ENCODE measurements at places on chromosomes 7 and 10.

DNA sequence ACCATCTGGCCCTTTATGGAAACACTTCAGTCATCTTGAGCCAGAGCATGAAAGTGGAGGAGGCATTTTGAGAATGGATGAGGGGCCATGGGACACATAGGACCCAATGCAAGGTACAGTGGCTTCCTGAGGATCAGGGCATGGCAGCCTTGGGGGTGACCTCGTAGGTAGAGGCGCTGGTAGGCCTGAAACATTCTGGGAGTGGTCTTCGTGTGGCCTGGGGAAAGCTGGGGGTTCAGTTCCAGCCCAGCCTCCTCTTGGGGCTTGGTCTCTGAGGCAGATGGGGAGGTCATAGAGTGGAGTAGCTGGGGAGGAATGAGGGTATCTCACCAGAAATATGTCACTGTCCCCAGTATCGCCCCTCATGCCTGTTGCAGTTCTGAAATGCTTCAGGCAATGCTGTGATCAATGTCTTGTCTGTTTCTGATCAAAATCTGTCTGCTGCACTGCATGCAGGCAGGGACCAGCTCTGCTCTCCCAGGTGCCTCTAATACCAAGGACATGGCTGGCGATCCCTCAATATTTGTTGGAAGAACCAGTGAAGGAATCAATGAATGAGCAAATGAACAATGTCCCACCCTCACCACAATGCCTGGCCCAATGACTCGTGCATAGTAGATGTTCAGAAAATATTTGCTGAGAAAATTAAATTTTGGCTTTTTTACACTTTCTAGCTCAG, 90.9 kb downstream of the CHST15 start:
- no peak for DNase-seq

DNA sequence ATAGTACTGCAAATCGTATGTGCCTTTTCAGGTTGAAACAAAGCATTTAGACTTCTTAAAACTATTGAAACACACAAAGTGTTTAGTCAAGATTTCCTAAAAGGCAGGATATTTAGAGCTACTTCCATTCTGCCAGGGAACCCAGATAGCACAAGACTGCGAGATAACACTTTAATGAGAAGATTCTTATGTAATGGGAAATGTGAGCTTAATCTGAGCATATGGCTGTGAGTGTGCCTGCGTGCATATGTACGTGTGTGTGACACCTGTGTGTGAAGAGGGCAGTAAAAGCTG, 14.3 kb upstream of the JCAD start:
- DNase-seq, result no peak

- DNase-seq, result no peak
Measured at GRCh38 chr7:132424821-132425724, 151.2 kb downstream of the PLXNA4 start.

DNA sequence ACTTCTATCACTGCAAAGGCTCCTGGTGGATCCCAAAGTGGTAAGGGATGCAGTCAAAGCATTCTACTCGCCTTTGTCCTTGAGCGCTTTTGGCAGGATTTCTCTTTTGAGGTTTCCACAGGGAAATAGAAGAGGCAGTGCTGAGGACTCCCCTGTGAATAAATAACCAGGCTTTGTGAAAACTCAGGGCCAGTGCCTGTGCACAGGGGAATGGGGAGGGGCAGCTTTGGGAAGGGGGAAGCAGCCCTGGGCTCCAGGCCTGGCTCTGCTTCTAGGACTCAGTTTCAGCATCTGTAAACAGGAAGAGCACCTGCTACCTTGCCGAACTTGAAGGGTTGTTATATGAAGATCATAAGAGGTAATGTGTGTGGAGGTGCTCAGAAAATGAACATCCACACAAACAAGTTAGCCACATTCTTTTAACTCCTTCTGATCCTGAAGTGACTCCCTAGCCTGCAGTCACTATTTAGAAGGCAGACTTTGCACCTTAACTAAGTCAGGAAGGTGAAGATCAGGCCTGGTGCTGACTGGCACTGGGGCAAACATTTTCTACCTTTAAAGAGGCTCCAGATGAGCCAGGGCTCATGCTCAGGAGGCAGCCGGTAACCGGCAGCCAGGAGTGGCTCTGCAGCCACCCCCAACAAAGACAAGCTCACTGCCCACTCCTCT, 22.5 kb upstream of the MMP21 start:
- no peak for DNase-seq

- no peak for DNase-seq
Measured at GRCh38 chr7:12703881-12704280, 16.4 kb downstream of the ARL4A start.

- DNase-seq, result no peak
Measured at GRCh38 chr7:47198159-47198558, 383.8 kb downstream of the TNS3 start.

DNA sequence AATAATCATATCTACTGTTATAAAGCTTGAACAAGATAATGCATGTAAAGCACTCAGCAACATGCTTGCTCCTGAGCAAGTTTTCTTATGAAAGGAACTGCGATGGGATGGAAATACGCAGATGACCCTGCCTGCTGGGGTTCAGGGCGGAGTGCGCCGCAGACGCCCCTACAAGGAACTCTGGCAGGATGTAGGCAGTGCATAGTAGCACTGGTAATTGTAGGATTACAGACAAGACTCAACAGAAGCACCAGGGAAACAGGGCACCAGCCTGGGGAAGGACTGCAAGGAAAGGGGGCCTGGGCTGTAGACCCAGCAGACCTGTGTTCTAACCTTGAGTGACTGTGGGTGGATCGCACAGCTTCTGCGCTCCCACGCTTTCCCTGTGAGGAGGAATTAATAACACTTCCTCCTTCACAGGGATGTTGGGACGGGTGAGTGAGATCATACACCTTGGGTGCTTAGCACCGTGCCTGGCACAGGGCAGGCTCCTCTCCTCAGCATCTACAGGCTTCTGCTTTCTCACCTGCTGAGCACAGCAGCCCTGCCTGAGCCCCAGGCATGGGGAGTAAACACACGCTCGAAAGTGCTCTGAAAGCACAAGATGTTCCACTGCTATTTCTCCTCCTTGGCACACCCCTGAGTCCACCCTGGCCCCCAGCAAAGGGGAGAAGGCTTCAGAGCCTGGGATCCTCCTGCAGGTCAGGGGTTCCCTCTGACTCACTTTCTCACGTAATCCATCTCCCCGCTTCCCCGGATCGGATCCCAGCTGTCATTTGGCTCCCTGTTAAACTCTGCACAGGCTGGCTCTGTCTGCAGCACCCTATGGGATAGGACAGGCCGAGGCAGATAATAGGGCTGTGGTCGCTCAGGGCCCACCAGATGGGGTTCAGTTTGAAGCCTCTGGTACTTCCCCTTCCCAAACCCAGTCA, 19.2 kb downstream of the ITPRIP start:
- no peak for DNase-seq

DNA sequence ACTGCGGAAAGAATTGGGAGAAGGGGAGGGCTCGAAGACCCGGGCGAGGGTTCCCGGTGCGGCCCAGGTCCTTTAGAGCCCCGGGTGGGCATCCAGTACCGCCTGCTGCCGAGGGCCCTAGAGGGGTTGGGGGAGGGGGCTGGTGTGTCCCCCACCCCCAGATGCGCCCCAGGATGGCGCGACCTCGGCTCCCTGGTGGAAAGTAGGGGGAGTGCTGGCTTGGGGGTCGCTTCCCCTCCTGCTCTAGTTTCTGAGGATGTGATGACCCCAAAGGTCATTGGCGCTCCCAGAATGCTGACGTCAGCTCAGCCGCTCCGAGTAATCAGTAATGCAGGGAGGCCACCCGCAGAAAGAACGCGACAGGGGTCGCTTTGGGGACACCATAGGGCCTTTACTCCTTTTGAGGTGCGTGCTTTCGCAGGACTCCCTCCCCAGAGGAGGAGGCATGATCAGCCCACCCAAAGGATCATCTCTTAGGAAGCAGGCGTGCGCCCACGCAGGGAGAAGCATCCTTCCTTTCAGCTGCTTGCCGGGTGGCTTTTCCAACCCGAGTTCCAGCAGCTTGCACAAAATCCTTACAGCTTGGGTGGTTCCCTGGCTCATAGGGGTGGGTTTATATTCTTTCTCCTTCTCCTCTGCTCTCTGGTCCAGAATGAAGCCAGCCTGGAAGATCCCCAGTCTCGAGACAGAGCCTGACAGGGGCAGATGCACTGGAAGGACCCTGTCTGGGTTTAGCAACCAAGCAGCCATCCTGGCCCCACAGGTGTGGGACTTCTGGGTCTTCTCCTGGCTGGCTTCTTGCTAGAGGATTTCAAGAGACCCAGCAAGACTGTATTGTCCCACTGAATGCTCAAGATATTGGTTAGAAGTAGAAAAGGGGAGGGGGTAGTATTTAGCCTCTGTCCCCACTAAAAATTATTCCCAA, 1.3 kb upstream of the PRKAG2 start:
- no peak for DNase-seq

DNA sequence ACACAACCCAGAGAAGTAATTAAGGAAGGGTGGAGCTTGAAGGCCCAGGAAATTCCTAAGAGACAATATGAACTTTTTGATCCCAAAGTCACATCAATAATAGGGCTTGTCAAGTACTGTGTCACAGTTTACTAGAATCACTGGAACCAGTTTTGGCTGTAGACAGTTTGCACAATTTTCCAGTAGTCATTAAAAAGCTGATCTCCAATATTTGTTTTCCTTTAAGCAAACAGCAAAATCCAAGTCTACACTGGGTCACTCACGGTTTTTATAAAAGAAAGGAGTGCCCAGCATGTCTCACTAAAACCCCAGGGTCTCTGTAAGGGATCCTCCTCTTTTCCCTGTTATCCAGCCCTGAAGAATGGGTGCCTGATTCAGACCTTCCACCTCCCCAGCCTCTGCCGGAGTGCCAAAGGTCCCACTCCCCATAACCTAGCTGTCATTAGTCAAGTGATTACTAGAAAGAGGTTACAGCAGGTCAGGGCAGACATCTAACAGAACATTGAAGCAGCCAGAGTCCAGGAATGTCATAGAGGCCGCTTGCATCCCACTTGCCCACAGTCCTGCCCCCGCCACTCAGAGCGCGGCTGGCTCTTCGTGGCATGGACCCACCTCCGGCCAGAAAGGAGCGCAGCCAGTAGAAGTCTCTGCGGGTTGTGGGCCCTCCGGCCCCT, 552 bp downstream of the SLC25A16 start:
- DNase-seq, result peak; percentile 17

- no peak for DNase-seq
Measured at GRCh38 chr10:27745732-27746396, at the start of gene MKX. TSS of gene MKX (minus strand) at chr10:27745819. CDS start at chr10:27743415, 2,404 bp downstream.

DNA sequence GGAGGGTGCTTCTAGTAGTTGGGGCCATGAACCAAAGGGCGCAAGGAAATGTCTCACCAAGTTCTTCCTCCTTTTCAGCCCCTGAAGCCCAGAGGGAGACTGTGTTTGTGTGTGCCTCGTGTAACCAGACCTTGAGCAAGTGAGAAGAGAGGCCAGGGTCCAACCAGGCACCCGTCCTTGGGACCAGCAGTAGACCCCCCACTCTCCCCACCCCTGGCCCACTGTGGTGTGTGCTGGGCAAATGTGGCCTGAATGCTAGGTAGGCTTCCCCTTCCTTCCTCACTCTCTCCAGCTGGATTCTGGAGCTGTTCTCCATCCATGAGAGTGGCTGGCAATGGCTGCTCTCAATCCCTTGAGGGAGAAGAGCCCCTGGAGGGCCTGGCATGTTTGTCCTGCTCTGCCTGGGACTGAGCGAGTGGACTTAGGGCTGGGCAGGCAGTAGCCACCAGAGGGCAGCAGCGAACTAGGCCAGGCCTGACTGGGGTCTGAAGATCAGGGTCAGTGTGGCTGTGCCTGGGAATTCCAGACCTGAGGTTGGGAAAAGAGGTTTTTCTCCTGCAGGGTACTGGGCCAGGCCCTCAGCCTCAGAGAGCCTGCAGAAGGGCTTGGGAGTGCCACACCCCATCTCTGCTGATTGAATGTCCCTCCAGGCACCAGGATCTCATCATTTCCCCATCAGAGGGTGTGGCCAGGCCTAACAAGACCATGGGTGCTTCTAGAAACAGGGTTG, 12.5 kb downstream of the SFRP5 start:
- no peak for DNase-seq

- peak; percentile 61 for DNase-seq
Measured at GRCh38 chr10:19819419-19820033, 3.3 kb downstream of the PLXDC2 start.

DNA sequence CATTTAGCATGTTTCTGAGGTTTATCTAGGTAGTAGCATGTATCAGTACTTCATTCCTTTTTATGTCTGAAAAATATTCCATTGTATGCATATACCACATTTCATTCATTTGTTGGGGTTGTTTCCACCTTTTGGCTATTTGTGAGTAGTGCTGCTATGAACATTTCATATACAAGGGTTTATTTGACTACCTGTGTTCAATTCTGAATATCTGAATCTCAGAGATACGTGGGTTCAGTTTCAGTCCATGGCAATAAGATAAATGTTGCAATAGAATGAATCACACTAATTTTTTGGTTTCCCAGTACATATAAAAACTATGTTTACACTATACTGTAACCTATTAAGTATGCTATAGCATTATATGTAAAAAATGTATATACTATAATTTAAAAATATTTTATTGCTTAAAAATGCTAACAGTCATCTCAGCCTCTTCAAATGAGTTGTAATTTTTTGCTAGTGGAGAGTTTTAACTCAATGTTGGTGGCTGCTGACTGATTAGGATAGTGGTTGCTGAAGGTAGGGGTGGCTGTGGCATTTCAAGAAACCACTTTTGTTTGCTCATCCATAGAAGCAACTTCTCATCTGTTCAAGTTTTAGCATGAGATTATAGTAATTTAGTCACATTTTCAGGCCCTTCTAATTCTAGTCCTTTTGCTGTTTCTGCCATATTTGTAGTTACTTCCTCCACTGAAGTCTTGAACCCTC, 13.9 kb downstream of the PLEKHA1 start:
- no peak for DNase-seq

DNA sequence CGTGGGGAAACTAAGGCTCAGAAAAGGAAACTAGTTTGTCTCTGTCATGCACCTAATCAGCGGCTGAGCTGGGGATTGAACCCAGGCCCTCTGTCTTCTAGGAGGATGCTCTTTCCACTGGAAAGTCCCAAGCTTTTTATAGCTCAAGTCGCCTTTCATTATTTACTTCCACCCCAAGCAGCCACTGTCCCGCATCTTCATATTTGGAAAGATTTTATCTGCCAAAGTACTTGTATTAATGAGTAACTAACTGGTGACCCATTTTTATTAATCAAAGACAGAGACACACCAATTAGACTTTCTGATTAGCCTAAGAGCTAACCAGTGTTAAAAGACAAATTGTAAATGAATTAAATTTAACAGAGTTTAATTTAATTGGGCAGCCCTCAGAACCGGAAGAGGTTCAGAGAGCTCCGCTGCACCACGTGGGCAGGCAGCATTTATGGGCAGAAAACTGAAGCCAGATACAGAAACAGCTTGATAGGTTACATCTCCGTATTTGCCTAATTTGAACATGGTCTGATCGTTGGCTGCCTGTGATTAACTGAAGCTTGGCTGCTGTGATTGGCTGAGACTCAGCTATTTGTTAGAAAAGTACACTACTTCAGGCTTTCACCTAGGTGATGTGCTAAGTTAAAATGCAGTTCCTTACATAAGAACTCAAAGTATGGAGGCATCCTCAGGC, 78.5 kb upstream of the PDCD4 start:
- DNase-seq, result no peak

- no peak for DNase-seq
Measured at GRCh38 chr7:159149488-159149887, 4.8 kb upstream of the VIPR2 start.

DNA sequence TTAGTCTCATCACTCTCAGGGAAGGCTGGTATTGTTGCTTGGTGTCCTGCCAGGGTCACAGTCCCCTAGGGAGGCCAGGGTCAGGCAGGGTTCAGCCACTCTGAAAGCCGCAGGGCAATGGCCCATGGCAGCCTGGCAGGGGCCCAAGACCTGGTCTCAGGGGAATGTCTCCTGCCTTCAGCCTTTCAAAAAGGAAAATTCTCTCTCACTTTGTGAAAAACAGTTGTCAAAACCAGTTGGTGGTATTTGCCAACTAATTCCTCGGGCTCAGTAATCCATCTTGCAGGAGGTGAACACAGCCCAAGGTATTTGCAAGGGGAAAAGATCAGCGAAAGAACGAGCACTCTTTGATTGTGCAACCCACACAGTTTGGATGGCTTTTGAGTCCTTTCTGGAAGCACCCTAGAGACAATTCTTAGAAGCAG, 101.5 kb downstream of the JCAD start:
- DNase-seq, result no peak

All from right renal cortex interstitium (tissue), 3 donors.